ENCODE measurements at places on chromosomes 2 and 18.

GRCh38 chr2:12970861-12971260 is 254.1 kb downstream of the TRIB2 start:
- DNase-seq, result no peak

DNA sequence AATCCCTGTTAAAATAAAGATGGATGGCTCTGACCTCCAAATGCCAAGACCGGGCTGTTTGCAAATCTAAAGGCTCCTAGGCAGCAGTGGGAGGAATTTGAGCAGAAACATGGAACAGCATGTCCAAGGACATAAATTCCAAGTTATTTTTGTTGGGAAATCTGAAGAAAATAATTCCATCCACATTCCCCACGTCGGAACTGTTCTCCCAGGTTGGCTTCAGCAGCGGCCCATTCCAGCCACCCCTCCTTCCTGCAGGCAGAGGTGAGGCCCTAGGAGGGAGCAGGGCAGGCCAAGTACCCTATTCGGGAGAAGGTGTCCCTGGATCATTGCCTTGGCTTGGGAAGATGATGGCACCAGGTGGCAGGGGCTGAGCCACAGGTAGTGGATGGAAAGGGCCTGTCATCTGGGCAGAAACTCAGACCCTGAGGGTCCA is 117.1 kb downstream of the CAPN13 start:
- DNase-seq, result no peak

GRCh38 chr2:240579071-240579762 is 7.3 kb upstream of the CAPN10 start:
- DNase-seq, result no peak

DNA sequence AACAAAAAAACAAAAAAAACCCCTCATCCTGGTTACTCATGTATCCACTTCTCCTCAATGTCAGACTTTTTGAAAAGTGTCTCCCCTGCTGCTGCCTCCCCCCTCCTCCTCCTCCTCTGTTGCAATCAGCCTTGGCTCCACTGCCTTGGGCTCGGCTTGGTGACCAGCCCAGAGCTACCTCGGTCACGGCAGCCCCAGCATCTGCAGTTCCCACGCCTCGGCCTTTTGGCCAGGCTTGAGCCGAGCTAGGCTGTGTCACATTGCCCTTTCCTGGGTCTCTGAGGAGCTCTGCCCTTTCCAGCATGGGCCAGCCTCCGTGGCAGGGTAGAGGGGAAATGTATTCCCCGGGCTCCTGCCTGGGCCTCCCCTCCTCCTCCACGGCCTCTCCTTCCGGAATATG is 22.7 kb upstream of the INHBB start:
- DNase-seq, result no peak

- peak; percentile 35 for DNase-seq
Observed at GRCh38 chr2:56515399-56515798, 331.6 kb downstream of the CCDC85A start.

GRCh38 chr2:88168386-88168785 is 1.8 kb upstream of the THNSL2 start:
- DNase-seq, result no peak

DNA sequence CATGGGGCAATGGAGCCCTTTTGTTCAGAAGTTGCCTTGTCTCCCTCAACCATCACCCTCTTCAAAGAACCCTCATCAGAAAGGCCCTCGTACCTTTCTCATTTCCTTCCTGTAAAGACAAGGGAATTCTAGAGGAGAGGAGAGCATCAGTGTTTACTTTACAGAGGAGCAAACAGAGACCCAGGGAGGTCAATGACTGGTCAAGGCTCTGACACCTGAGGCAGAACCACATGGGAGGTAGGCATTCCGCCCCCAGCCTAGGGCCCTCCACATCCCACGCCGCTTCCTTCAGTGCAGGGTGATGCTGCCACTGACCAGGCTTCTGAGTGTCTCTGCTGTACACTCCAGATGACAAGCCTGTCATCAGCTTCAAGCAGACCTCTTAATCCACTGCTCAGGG is 104.7 kb downstream of the NRP2 start:
- no peak for DNase-seq

- DNase-seq, result no peak
Observed at GRCh38 chr18:7921938-7922587, 354.9 kb downstream of the PTPRM start.

All from NCI-H82 (cell line).